ENCODE measurements at places on chromosomes 6 and 20. TPM values are rescaled to one million over a fixed set of nuclear protein-coding genes. Genes with fewer than 3 reads are reported as not detected.

The GJA10 gene
- not detected for total RNA-seq

The POM121L2 gene
- not detected for total RNA-seq

The TNXB gene
- under 0.01 TPM for total RNA-seq

The SLC35B3 gene
- 19.6 TPM for total RNA-seq

The SLC35F1 gene
- total RNA-seq: not detected

The ULBP2 gene
- 8.1 TPM for total RNA-seq

The CPXM1 gene
- not detected for total RNA-seq
